ENCODE measurements at places on chromosomes 12 and 14.
A peak's percentile ranks its signal among the peaks of the same experiment; 100 is the strongest.

GRCh38 chr12:120115692-120116440, 687 bp downstream of the RAB35 start:
- DNase-seq, result no peak

- DNase-seq, result no peak
Observed at GRCh38 chr14:65940056-65940735, 527.7 kb downstream of the FUT8 start.

- DNase-seq, result peak; percentile 48
Observed at GRCh38 chr14:23559010-23559925, 3.2 kb downstream of the THTPA start.

- no peak for DNase-seq
Observed at GRCh38 chr14:75182821-75183220, 6.4 kb upstream of the TMED10 start.

- DNase-seq, result no peak
Observed at GRCh38 chr12:26455936-26456574, 260.7 kb downstream of the SSPN start.

- DNase-seq, result no peak
Observed at GRCh38 chr12:62158461-62159360, 101.5 kb upstream of the USP15 start.

DNA sequence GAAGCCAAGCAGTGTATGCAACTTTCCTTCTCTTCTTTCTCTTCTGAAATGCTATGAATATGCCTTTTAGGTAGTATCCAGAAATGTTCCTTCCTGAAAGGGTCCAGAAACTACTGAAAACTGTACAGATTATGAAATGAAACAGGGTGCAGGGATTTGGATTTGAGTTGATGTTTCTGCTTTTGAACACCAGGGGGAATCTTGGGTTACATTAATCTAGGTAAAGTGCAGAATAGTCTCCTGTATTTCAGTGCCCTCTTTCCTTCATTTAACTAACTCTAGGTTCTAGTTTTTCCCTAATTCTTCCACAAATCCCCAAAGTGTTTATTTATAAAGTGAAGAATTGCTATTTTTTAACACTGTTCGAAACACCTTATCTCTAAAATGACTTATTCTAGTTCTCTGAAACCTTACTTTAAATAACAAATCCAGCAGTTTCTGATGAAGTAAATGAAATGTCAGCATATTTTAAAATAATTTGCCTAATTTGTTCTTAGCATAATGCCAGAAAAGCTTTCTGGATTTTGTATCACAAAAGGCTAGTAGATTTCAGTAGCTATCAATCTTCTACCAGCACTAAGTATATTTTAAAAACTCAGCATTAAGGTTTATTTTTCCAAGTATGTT, 111.9 kb downstream of the LRRK2 start:
- no peak for DNase-seq

DNA sequence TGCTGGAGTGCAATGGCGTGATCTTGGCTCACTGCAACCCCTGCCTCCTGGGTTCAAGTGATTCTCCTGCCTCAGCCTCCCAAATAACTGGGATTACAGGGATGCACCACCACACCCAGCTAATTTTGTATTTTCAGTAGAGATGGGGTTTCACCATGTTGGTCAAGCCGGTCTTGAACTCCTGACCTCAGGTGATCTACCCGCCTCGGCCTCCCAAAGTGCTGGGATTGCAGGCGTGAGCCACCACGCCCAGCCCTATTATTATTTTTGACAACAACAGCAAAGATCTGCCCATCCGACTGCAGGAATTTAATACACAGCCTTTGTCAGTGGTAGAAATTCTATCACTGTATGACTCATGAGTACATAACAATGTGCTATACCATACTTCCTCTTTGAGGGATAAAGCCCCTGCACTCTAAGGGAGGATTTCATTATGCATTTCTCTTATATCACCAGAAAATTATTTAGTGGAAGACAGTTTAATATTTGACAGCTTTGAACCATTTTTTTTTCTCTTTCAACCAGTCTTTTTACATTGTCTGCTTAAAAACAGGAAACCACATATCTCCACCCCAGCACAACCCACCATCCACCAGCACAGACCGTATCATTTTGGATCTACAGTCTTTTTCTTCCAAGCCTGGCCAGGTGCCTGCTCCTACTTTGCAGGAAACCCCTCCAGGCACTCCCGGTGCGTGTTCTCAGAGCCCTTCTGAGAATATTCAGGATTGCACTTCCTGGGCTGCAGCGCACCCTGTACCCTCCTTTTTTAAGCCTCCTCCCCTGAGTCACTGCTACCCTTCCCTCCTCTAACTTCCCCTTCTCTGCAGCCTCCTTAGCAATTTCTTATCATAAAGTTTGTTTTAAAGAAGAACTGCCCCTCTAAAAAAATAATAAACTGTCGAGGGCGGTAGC, 594 bp downstream of the ARHGDIB start:
- DNase-seq, result no peak

GRCh38 chr12:96015672-96016071, 19.5 kb upstream of the HAL start:
- no peak for DNase-seq

- no peak for DNase-seq
Observed at GRCh38 chr12:53652366-53652765, 23.5 kb downstream of the ATP5MC2 start.

GRCh38 chr12:131716282-131716681, 5.4 kb downstream of the SFSWAP start:
- DNase-seq, result no peak

DNA sequence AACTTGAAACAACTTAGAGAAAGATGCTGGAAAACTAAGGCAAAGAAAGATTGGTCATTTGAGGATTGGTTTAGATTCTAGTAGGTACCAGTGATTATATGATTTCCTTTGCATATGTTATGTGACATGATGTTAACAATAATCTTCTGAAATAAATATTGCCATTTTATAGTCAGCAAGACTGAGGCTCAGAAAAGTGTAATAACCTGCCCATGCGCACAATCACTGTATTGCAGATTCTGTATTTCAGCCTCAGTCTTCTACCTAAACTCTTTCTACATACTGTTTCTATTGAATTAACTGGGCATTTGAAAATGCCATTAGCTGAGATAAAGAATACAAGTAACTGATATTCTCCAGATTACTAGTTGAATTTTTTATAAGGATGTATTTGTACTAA, 61.3 kb downstream of the FGD4 start:
- no peak for DNase-seq

GRCh38 chr14:59510966-59511365, 26.6 kb downstream of the JKAMP start:
- no peak for DNase-seq

- DNase-seq, result no peak
Observed at GRCh38 chr14:67673451-67673850, 981 bp downstream of the VTI1B start.

- DNase-seq, result no peak
Observed at GRCh38 chr14:101854366-101854765, 92.9 kb downstream of the PPP2R5C start.

DNA sequence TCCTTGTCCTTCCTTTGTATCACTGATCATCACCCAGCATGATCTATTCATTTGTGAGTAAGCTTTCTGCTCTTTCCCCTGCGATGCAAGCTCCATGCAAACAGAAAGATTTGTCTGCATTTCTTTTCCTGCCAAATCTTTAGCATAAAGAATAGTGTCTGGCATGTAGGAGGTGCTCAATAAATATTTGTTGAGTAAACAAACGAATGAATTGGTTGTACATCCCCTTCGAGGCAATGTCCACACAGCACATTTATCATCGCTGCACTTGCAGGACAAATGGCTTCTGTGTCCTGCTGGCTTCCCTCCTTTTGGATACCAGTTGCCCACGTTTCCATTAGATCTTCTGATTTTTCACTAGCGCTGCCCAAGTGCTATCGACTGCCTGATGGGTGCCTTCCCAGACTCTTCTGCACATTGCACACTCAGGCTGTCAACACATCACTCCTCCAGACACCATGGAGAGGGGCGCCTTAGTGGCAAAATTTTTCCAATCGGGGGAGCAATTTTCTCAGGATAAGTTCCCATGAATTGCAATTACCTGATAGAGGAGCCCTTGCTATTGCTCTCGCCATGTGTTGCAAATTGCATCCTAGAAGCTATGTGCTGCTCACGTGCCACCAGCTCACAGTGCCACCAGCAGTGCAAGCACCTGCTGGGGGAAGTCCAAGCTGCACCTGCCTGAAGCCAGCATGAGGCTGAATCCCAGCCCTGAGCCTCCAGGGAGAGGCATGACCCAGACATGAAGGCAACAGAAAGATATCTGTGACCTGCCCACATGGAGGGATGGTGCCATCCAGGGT, 206.6 kb downstream of the KIF26A start:
- no peak for DNase-seq

- DNase-seq, result no peak
Observed at GRCh38 chr12:88420457-88420856, 159.8 kb downstream of the KITLG start.

GRCh38 chr14:55867719-55868118, 250.5 kb upstream of the PELI2 start:
- DNase-seq, result no peak

- no peak for DNase-seq
Observed at GRCh38 chr12:81403348-81403747, 325.5 kb downstream of the ACSS3 start.

DNA sequence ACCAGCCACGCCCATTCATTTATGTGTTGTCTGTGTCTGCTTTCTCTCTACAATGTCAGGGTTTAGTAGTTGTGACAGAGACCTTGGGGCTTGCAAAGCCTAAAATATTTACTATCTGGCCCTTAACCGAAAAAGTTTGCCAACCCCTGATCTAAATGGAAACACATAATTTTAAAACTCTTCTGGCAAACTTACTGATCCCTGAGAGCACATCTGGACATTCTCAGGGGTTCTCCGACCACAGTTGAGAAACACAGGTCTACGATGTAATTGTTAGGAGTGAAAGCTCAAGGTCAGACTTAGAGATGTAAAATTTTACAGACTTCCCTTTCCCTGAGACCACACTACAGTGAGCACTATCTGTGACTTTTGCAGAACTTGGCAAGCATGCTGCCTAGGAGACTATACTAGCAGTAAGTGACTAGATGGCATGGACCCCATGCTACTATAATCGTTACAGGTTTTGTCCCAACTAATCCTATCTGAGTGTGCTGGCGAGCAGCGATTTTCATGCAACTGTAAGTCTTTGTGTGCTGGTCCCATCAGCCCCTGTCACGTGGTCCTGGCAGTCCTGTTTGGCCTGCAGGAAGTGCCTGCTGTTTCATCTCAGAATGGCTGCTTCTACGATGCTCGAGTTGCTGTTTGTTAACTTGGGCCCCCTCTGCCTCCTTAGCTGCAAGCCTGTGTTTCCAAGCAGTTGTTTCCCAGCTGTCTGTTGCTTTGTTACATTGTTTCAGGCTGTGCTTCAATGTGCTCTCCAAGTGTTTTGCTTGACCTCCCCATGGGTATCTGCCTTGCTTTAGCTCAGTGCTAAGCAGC, 21.6 kb downstream of the TMTC2 start:
- no peak for DNase-seq

GRCh38 chr12:92492291-92492690, 210.5 kb upstream of the PLEKHG7 start:
- no peak for DNase-seq

DNA sequence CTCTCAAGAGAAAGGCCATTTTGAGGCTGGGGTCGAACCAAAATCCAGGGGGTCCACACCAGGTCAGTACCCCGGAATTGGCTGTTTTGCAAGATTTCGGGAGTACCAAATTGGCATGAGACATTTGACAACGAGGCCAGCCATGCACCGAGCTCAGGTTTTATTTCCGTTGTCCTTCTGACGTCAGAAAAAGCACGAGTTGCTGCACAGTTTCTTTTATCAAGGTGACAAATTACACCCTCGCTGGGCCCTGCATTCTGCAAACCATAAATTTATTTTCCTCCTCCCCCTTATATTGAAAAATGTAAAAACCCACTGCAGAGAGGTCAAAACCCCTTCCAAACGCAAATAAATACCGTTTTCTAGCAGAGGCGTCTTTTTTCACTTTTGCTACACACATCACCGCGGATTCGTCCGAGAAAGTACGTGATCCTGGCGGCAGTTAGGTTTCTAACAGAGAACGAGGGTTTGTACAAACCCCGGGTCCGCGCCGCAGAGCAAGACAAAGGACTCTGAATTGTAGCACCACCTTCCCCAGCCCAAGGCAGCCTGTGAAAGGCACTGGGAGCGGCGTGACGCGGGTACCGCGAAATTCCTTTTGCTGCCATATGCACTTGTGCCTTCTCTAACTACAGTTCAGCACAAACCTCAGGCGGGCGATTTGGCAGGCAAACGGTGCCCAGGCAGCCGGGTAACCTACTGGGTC, 1.8 kb downstream of the SLC38A1 start:
- DNase-seq, result peak; percentile 48

GRCh38 chr14:92461891-92462290, 51.7 kb upstream of the RIN3 start:
- DNase-seq, result no peak

DNA sequence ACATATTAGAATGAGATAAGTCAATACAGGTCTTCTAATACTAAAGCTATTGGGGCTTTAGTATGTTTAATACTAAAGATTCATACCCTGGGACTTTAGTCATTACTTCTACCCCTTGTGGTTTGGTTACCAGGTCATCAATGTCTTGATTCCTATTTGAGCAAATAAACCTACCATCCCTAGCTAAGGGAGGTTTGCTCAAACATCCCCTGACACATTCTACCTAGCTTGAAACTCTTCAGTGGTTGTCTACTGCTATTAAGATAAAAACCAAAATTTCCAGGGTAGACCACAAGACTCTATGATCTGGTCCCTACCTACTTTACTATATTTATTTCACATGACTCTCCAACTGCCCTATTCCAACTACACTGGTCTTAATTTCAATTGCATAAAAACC, 7.3 kb upstream of the C2CD5 start:
- no peak for DNase-seq

GRCh38 chr12:59164991-59165718, 244.9 kb upstream of the LRIG3 start:
- no peak for DNase-seq

DNA sequence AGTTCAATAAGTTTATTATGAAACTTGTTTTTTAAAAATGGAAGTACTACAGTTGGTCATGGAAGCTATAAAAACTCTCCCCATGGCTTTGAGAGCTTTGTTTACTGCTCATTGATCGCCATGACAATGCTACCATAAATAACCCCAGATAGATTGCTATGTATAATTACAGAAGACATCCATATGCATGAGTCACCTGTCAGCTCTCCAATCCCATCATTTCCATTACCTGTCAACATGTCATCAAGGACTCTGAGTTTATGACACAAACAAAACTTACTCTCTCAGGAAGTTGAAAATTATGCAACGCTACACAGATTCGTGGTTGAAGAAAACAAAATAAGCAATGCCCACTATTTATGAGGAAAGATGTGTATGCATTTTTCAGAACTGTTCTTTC, 144.4 kb downstream of the SEC23A start:
- DNase-seq, result no peak

DNA sequence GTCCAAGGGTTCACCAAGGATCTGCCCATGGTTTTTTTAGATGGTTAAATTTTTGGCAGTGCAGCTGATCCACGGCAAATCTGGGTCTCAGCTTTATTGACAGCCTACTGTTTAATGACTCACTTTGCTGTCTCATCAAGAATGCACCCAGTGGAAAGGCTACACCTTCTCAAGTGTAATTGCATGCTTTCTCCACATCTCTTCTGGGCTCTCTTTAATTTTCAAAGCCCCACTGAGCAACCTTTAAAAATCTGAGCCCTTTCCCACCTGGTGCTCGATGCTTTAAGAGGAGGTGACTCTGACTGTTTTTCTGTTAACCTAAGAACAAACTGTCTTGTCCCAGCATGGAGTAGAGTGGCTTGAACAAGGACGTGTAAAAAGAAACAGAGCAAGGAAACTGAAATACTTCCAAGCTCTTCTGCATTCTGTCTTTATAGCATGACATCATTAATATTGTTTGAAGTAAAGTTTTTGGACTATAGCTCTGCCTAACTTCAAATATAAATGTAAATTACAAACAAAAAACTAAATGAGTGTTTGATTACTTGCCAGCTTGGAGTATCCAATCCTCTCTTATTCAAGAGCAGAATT, 214.2 kb upstream of the KRR1 start:
- no peak for DNase-seq
